ENCODE measurements at places on chromosomes 7 and 10. TPM values are rescaled to one million over a fixed set of nuclear protein-coding genes. Genes with fewer than 3 reads are reported as not detected.

CYP3A4 gene
- not detected for total RNA-seq

HYCC1 gene
- total RNA-seq, result 33.7 TPM

POP7 gene
- 77.3 TPM for total RNA-seq

BAMBI gene
- total RNA-seq, result 0.31 TPM

MACROH2A2 gene
- total RNA-seq, result 4.5 TPM

LRIT1 gene
- not detected for total RNA-seq

SCART1 gene
- 0.76 TPM for total RNA-seq

HTRA1 gene
- total RNA-seq, result not detected

MSMB gene
- total RNA-seq, result not detected

MEIG1 gene
- not detected for total RNA-seq

SMO gene
- total RNA-seq, result 0.37 TPM

TACR2 gene
- total RNA-seq, result not detected

TEX47 gene
- total RNA-seq, result not detected

RNF32 gene
- total RNA-seq, result 2.3 TPM

KLF14 gene
- not detected for total RNA-seq

PNLIPRP1 gene
- not detected for total RNA-seq

TRIM50 gene
- not detected for total RNA-seq

SLC26A4 gene
- total RNA-seq, result 7.8 TPM

TRIM74 gene
- 2.1 TPM for total RNA-seq

CRPPA gene
- 1.1 TPM for total RNA-seq

OPALIN gene
- total RNA-seq, result not detected

TMEM229A gene
- total RNA-seq, result not detected

AKR1C3 gene
- not detected for total RNA-seq

CTAGE6 gene
- 1.5 TPM for total RNA-seq

ST8SIA6 gene
- not detected for total RNA-seq

MEOX2 gene
- not detected for total RNA-seq

KIAA1217 gene
- 2.0 TPM for total RNA-seq

LIPM gene
- total RNA-seq, result not detected

SLC16A9 gene
- total RNA-seq, result 4.4 TPM

LRMDA gene
- total RNA-seq, result not detected

PKD1L1 gene
- 0.05 TPM for total RNA-seq

RBM20 gene
- total RNA-seq, result not detected

PRRT4 gene
- 0.14 TPM for total RNA-seq

GPR15LG gene
- total RNA-seq, result not detected

PTPRE gene
- total RNA-seq, result 35.8 TPM

FGFR2 gene
- total RNA-seq, result not detected

NCAPG2 gene
- total RNA-seq, result 96.3 TPM

Measured in activated CD4-positive, alpha-beta T cell treated with anti-CD3 and anti-CD28 coated beads, Interleukin-2, amount 10 ng/mL, durations not matched to agents 24 days and 14 days (primary cell).